CD8-positive, alpha-beta T cell (primary cell): ENCODE measurements at places on chromosomes 5 and 9.

- DNase-seq = no peak
These were observed 35.2 kb downstream of the HMCN2 start for GRCh38 chr9:130300739-130301138.

- no peak for DNase-seq
These were observed 21.8 kb upstream of the CPEB4 start for GRCh38 chr5:173866243-173866857.

GRCh38 chr5:130693509-130693908 lies 471.5 kb downstream of the HINT1 start:
- no peak for DNase-seq

GRCh38 chr5:34499001-34499734 lies 157.0 kb upstream of the RAI14 start:
- DNase-seq = peak; percentile 18

DNA sequence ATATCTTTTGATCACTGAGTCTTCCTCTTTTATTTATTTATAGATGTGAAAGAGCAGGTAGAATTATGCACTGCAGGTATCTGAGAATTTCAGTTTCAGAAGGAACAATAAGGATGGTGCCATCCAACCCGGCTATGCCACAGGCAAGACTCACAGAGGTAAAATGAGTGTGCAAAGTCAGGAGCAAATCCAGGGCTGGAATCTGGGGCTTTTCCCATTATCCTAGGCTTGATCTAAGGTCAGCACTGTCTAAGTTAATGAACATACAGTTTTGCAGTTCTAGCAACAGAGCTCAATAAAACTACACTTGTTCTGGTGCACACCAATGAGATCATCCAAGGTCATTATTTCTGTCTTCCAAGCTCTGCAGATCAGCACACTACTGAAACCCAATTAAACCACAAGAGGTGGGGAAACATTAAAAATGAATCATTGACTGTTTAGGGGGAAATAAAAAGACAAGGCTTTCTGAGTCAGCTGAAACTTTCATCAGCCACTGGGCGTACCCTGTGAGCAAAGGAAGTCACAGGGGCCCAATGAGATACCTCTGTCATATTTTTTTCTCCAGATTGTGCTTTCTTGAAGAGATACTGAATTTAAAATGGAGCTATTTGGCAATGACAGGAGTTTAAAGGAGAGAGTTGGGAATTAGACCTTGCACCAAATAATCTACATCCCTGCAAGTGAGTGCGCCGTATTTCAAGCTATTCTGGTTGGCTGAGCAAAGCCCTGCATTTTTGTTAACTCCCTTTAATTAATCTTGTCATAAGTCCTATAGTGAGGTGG lies 662.2 kb upstream of the ZNF608 start:
- no peak for DNase-seq

- no peak for DNase-seq
These were observed 149.1 kb downstream of the ADAMTS6 start for GRCh38 chr5:65332591-65332990.

DNA sequence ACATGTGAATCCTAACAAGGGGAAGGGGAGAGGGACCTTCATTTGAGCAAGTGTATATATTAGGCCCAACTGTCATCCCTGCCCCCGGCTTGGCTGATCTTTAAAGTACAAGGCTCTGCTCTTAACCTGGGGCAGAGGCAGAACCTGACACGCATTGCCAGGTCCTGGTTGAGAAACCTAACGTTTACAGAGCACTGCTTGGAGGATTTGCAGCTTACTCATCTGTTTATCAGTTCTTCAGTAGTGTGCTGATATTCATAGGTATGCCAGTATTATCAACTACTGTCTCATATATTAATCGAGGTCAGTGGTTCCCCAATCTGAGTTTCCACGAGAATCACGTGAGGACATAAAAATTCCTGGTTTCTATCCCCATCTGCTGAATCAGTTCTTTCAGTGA lies 50.4 kb downstream of the ACO1 start:
- DNase-seq = no peak

DNA sequence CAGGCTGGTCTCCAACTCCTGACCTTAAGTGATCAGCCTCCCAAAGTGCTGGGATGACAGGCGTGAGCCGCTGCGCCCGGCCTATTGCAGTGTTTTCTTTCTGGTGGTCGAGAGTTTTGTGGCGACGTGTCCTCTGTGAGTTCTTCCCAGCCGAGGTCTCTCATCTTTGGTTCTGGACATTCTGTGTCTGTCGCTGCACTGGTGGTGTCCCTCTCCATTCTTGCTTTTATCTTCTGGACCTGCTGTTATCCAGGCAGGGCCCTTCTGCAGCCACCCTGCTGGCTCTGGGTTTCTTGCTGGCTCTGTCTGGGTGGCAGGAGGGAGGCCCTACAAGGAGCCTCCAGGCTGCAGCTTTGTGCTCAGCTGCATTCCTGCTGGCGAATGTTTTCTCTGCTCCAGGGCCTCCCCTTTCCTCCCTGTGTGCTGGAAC lies 49.1 kb upstream of the EXOC3 start:
- DNase-seq = peak; percentile 7

GRCh38 chr5:1873243-1873959 lies 9.3 kb downstream of the IRX4 start:
- no peak for DNase-seq

GRCh38 chr5:118558871-118559270 lies 429.5 kb downstream of the DTWD2 start:
- DNase-seq = no peak

DNA sequence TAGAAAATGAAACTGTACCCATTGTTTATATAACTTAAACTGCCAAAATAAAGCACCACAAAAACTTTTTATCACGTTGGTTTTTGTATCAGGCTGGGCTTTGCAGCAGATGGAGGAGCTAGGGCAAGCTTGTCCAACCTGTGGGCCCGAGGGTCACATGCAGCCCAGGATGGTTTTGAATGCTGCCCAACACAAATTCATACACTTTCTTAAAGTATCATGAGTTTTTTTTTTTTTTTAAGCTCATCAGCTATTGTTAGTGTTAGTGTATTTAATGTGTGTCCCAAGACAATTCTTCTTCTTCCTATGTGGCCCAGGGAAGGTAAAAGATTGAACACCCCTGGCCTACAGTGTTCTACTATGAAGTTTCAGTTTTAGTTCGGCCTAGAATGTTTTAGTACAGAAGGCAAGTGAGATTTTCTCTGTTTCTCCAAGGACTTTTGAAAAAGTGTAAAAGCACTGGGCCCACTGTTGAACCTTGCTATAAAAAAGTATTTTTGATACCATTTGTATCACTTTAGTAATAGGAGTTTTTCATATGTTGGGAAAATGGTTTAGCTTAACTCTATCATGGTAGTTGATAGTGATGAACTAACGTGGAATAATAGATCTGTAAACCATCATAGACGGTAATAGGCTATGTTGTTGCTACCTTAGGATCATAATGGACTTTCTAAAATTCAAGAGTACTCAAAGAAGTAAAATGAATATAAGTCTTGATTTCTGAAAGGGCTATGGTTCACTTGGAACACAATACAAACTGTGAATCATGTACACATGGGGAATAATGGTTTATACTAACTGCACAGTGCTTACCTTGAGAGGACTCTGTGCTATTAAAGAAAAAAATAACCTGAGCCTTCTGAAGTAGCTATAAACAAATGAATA lies 2.9 kb downstream of the CDKN2A start:
- no peak for DNase-seq

GRCh38 chr5:90680921-90681563 lies 122.4 kb downstream of the ADGRV1 start:
- DNase-seq = no peak

- no peak for DNase-seq
These were observed 184.5 kb downstream of the FBN2 start for GRCh38 chr5:128353441-128354107.

- DNase-seq = no peak
These were observed 35.6 kb downstream of the TLR4 start for GRCh38 chr9:117739624-117740347.

DNA sequence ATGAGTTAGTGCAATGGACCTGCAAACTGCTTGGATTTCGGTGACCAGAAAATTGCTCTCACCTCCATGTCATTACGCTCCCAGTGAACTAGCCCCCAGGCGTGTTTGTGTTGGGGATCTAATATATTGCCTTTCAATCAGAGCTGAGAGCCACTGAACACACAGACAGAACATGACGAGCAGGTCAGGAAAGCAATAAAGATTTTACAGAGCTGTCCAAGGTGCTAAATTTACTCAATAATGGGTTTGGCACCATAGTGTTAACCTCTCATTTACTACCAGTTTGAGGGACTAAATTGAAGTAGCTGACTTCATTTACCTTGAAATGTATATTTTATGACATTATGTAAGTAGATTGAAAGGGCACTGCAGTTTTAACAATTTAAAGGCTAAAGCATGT lies 383.0 kb downstream of the EBF1 start:
- no peak for DNase-seq

DNA sequence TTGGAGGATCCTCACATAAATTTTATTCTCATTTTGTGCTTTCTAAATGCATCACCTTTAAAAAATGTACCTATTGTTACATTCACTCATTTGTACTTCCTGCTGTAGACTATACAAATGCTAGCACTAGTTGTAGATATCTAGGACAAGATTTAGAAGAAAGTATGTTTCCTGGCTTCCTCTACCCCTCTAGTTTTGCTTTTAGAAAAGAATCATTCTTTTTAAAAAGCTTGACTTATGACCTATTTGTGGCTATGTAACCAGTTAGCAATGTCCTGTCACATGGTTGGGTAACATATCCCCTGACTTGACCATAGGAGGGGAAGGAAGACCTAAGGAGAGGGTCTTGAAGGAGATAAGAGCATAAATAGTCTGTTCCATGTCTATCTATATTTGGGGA lies 13.3 kb downstream of the CAMK4 start:
- DNase-seq = no peak

DNA sequence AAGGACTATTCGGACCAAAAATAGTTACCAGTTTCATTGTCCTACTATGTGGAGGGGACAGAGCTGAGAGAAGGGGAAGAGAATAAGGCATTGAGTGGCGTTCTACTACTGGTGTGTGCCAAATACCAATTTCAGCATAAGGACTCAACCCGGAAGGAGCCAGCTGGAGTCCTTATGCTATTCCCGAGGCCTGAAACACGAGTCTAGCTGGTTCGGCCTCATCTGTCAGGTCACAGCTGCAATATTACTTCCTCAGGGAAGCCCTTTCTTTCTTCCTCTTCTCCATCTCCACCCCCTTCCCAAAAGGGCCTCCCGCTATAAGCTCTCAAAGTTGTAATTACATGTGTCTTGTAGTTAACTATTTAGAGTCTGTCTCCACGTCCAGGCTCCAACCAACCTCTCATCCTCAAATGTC lies 20.5 kb upstream of the FER start:
- DNase-seq = no peak

DNA sequence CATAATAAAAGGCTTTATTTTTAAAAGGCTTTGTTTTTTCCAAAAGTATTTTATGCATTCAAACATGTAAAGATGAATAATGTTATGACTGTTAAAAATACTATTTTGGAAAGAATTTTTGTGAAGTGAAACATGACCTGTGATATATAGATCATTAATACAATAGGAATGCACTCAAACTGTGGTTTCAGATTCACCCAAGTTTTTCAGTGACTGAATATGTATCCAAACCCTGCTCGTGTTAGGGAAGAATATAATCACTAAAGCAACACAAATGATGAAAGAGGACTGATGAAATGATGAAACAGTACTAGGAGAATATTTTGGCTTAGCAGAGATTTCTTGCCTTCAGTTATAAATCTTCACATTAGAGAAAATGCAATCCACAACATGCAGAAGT lies 278.0 kb downstream of the ADAMTS6 start:
- no peak for DNase-seq

DNA sequence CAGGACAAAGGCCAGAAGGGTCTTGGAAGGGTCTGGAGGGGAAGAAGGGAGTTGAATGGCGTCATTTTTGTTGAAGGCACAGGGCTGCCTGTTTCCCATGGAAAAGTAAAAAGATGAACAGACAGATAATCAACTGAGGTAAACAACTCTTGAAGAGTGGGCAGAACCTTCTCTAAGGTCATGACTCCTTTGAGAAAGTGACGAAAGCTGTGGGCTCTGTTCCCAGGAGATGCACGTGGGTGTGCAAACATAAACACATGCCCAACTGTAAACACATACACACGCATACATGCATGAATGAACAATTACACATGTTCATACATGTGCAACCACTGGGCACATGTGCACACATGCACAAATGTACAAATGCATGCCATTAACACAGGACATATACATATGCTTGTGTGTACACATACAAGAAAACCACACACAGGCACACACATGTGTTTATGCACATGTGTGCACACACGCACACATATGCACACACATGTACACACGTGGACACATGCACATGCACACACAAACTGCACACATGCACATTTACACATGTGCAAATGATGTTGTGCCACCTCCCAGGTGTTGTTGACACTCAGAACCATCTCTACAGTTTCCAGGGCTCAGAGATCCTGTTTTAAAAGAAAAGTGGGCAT lies 143.3 kb downstream of the GADD45G start:
- no peak for DNase-seq

GRCh38 chr9:105693435-105694189 lies 729 bp upstream of the TMEM38B start:
- DNase-seq = peak; percentile 19

GRCh38 chr5:164335837-164336236 lies 830.4 kb downstream of the MAT2B start:
- no peak for DNase-seq

DNA sequence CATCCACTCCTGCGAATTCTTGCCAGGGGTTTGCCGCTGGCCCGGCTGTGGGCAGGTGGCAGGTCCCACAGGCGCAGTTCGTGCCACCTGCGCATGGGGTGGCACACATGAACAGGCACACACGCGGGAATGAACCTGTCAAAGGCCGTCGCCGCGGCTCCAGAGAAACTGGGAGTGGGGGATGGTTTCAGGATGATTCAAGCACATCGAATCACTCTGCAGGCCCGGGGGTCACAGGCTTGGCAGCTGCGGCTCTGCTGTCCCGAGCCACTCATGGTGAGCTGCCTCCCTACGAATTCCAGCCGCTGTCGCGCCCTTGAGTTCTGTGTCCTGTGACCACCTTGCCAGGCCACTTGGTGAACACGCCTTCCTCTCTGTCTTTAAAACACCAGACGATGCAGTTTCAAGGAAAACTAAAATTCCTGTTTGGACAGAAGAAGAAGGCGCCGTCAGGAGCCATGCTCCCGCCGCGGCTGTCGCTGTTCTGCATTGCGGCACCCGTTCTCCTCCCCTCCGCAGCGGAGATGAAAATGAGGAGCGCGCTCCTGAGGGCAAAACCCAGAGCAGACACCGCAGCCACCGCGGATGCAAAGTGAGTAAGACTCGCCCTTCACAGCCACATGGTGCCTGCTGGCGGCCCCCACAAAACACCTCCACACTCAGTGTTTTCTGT lies 15.4 kb upstream of the EXOC3 start:
- no peak for DNase-seq

DNA sequence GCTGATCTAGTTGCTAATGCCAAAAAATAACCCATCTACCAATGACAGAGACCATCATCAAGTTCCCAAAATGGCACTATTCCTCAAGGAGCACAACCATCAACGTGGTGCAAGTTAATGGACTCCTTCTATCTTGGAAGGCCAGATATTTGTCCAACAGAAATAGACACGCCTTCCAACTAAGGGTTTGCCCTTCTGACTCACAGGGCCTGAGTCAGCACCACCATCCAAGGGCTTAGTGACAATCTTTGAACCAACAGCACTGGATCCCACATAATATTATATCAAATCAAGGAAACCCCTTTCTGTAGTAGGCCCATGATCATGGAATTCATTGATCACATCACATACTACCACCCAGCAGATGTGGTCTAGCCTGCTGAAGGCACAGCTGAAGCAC lies 84.3 kb downstream of the MED27 start:
- DNase-seq = no peak

GRCh38 chr5:177357459-177358351 lies at the start of gene RGS14:
Gene RGS14 (plus strand): TSS chr5:177357924. CDS start chr5:177358025, 101 bp downstream.
- peak; percentile 48 for DNase-seq
